ENCODE measurements at places on chromosomes 13 and 19.

DNA sequence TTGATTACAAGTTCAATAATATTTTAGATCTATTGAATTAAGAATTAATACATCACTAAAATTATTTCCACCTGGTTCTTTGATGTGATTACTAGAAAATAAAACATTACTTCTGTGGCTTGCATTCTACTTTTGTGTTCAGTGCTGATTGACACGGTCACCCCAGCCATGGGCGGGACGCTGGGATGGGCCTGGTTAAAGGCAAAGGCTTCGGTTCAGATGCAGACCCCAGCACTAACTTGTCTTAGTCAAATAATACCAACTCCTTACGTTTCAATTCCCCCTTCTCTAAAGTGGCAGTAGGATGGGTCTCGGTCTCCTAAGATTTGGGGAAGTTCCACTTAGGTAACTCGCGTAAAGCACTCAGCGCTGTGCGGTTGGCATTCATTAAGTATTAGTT lies 144.9 kb downstream of the URI1 start:
- DNase-seq, result no peak

DNA sequence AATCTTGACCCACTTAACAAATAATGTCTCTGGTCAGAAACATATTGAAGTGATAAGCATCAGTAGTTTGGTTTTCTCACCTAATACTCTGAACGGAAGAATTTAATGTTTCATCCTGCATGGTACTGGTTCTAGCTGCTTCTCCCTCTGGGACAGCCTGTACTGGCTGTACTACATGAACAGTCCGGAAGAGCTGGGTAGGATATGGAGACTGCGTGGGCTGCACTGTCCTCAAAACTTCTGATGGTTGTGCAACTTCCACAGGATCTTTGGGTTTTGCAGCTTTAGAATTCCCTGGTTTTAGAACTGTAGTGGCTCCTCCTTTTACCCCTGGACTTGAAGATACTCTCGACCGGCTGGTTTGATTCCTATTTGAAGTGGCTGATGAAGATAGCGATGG lies 78.3 kb downstream of the ELF1 start:
- no peak for DNase-seq

- DNase-seq, result no peak
These were observed 41.2 kb downstream of the NFIX start for GRCh38 chr19:13036366-13036976.

GRCh38 chr19:1261538-1261797 lies 7.7 kb upstream of the CIRBP start:
- no peak for DNase-seq

DNA sequence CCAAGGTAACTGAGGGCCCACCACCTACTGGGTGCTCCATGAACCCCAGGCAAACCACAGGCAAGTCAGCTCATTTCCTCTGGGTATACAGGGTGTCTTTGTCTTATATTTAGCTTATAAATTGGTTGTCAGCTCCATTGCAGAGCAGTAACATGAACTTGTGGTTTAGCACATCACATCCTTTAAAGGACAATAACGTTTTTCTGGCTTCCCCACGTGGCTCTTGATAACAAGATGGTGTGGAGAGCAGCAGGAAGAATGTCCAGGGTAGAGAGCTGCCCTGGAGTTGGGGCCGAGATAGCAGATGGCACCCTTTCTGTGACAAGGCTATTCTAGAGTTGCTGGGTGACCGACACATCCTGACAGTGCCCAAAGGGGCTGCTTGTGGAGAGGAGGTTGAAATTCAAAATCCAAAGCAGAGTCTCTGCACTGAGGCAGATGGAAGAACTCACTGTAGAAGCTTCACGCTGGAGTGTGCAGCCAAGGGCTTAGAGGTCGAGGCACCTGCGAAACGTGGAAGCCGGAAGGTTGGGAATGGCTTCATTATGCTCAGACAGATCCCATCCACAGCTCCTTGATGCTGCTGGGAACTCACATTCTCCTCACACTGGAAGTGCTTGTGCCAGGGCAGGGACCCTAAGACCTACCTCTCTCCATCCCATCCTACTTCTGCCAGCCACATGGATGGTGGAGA lies 133.0 kb upstream of the FRY start:
- DNase-seq, result no peak

DNA sequence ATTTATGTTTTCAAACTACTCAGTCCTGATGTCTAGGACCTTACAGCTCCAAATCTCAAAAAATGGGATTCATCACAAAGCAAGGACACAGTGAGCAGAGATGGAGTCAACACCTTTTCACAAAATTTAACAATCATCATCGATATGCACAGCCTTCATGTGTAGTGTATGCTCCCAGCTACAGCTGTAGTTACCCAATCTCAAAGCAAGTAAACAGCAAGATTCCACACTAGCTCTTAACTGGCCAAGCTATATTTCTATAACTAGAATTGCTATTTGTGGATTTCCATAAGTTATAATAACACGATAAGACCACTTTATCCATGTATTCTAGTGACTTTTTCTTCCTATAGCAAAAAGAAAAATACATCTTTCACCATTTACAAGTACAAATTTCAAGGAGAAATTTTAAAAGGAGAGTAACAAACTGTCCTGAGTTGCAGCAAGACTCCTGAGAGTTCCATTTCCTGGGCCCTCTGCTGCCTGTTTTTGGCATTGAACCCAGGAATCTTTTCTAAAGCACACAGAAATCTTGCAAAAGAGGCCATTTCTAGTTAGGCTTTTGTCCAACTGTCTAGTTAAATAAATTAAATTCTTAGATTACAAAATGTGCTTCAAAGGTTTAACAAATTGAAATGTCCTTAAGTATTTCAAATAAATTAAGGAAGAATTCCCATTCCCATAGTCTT lies 460.6 kb downstream of the FGF14 start:
- no peak for DNase-seq

DNA sequence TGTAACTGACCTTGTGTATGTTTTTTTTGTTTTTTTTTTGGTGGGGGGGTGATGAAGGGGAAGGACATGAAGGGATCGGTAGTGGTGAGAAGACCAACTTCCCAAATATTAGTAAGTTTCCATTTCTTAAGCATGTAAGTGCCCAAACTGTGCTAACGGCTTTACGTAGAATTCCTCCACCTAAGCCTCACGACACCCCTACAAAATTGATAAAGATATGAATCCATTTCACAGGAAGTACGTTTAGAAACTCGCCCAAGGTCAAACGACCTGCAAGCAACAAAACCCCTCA lies 649 bp downstream of the UQCRFS1 start:
- no peak for DNase-seq

GRCh38 chr19:49567861-49568441 lies 12.4 kb downstream of the NOSIP start:
- no peak for DNase-seq

DNA sequence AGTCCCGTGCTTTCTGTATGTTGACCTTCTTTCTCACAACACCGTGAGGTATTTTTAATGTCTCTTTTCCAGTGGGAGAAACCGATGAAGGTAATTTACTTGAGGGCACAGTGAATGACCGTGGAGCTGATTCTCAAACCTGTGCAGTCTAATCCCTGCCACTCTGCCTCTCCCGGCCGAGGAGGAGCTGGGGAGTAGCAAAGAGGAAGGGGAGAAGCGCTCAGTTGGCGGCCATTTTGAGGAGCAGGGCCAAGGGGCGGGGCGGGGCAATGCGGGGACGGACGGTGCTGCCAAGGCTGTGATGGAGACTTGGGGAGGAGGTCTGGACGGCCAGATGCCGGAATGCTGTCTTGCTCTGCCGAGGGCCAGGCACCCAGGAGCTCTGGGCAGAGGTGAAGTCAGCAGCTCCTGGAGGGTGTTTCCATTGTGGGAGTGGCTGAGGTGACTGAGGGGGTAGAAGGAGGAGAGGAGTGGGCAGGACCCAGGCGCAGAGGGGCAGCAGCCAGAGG lies 12.4 kb upstream of the RANBP3 start:
- no peak for DNase-seq

DNA sequence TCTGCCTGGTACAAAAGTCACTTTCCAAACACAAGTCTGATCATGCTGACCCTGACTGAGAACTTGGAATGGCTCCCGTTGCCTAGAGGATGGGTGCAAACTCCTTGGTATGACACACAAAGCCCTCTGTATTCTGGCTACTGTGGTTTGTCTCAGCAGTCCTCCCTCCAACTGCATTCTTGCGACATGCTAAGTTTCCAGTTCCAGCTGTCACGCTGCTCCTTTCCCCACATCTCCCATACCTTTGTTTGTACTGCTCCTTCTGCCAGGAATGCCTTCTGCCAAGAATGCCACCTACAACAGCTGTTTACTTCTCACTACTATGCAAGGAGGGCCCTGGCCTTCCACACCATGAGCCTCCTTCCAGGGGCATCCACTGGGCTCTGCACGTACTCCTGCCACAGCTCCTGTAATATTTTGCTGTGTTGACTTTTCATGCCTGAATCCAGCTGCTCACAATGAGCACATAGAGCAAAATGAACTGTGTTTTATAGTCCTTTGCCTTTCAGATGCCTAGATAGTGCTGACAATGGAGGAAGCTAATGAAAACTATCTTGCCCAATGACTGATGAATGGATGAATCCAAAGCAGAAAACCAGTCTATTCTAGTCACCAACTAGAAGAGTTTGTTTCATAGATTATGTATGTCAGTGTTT lies 543.7 kb downstream of the EFNB2 start:
- DNase-seq, result peak; percentile 5

GRCh38 chr19:51259348-51260245 lies 8.7 kb downstream of the SIGLECL1 start:
- DNase-seq, result peak; percentile 1

GRCh38 chr13:34164582-34164981 lies 346.6 kb downstream of the RFC3 start:
- DNase-seq, result no peak

DNA sequence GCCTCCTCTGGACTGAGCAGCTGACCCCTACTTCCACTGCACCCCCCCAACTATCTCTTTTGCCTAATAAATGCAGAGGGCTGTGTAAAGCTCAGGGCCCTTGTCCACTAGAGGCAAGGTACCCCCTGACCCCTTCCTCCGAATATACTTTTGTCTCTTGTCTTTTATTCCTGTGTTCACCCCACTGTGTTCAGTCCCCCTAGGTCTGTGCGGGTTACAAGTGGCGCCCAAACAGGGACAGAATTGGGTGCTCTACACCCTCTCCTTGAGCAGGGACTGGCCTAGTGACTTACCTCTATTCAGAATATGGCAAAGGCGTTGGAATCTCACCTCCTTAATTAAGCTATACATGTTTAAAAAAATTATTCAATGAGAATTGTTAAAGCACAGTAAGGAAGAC lies 15.0 kb downstream of the ZNF350 start:
- DNase-seq, result no peak

- no peak for DNase-seq
These were observed 2.1 kb downstream of the SPATA13 start for GRCh38 chr13:24162604-24163003.

GRCh38 chr19:16391301-16392055 lies 66.9 kb downstream of the KLF2 start:
- DNase-seq, result no peak

DNA sequence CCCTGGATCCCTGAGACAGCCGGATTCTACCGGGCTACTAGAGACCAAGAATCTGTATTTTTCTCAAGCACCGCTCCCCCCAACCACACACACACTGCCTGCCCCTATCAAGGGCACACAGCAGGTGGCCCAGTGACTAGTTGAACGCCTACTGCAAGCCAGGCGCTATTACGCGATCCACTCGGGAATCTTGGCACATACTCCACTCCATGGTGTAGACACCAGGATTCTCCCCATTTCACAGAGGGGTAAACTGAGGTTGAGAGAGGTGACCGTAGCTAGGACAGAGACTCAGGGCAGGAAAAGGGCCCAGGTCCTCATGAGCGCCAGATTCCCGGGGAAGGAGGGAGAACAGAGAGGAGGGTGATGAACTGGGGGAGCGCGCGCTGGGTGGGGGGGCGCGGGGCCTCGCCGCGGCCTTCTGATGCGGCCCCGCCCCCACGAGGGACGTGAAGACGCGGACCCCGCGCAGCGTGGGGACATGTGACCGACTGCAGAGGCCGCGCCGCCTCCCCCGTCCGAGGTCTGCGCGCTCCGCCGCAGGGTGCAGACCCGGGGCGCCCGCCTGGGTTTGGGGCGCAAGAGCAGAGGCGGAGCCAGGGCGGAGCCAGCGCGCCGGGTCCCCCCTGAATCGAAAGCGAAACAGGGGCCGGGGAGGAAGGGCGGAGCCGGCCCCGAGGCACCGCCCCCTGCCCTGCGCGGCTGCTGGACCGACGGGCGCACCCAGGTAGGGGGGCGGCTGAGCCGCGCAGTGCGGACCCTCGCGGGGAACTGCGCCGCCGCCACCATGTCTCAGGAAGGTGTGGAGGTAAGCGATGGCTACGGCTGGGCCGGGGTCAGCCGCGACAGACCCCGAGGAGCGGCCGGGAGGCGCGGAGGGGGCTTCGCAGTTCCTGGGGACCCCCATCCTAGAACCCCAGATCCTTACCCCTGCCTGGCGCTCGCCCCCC lies at the start of gene SHFL:
Gene SHFL, plus strand, starts transcription at position 677 of the 950 bp plus-strand sequence. Its CDS starts 111 bp downstream, at position 788.
- peak; percentile 25 for DNase-seq

DNA sequence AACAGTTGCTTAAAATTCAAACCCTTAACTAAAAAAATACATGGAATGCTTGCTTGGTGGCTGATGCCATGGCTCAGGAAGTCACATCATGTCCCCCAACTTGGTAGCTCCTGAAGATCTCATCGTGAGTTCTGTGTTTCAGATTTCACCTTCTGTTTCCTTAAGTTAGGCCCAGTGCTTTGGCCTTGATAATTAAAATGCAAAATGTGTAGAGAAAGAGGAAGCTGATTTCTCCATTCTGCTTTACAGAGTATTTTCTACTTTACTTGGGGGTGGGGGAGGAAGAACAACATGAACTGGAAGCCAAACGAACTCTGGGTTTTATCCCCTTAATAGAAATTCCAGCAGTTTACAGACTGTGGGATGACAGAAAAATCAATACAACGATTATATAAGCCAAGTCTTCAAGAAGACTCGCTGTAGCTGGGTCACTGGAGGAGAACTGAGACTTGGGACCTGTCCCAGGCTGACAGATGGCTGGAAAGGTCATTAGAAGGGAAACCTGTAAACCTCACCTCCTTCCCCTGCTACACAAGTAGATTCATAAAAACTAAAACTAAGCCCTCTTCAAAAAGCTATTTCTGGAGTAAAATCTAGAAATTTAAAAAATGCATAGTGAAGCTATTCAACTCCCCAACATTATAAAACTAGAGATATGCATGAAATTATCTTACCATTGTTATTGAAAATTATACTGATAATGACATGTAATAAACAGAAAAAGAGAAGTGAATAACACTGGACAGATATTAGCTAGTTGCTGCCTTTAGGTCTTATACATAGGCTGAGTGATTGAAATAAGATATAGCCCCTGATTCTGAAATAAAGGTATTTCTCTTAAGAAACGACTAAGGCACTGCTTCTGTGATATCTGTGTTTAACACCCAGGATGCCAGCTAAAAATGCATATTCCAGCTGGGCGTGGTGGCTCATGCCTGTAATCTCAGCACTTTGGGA lies 22.1 kb upstream of the GGACT start:
- no peak for DNase-seq

GRCh38 chr13:66809485-66809884 lies 420.7 kb downstream of the PCDH9 start:
- no peak for DNase-seq
